NCI-H774 (cell line): ENCODE measurements at places on chromosomes 16 and 17.

- no peak for DNase-seq
These were observed 62.0 kb upstream of the CRHR1 start for GRCh38 chr17:45722161-45722560.

GRCh38 chr17:61372436-61372835 is 27.2 kb upstream of the TBX2 start:
- DNase-seq: no peak

DNA sequence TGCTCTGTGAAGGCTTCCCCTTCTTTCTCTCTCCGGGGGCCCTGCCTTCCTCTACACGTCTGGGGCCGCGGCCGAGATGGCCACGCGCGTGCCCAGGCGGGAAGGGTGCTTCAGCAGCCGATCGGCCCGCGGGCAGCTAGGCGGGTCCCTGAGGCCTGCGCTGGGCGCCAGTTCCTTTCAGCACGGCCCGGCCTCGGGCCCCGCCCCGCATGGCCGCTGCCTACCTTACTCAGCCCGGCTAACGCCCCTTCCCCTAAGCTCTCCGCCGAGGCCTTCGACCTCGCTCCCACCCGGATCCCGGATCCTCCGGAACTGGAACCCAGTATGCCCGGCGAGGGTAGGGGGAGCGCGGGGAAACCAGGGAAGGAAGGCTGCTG is 335 bp downstream of the TMEM11 start:
- no peak for DNase-seq

DNA sequence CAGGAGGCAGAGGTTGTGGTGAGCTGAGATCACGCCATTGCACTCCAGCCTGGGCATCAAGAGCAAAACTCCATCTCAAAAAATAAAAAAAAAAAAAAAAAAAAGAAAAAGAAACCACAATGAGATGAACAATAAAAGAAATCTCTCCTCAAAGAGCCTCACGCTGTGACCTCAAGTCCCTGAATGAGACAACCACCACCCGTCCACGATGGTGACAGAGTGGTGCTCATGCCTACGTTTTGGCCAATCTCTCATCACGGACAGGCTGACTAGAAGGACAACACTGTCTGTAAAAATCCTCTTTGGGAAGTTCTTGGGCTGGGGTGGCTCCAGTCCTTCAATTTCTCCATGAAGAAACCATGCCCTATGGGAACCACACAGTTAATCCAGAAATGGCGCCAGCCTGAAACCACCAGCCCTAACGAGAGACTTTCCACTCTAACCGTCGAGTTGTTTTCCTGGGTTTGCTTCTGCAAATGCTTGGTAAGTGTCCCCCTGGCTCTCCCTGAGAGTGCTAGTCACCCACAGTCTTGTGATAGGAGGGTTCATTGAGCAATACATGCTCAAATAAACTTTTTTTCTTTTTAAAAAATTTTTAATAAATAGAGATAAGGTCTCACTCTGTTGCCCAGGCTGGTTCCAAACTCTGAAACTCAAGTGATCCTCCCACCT is 15.0 kb upstream of the PRSS27 start:
- DNase-seq: no peak

- no peak for DNase-seq
These were observed 183.9 kb upstream of the CDH5 start for GRCh38 chr16:66182592-66182991.

- DNase-seq: no peak
These were observed 23.7 kb downstream of the CCL4 start for GRCh38 chr17:36127199-36127893.

GRCh38 chr16:593406-593805 is 3.5 kb downstream of the RAB40C start:
- DNase-seq: peak; percentile 42

DNA sequence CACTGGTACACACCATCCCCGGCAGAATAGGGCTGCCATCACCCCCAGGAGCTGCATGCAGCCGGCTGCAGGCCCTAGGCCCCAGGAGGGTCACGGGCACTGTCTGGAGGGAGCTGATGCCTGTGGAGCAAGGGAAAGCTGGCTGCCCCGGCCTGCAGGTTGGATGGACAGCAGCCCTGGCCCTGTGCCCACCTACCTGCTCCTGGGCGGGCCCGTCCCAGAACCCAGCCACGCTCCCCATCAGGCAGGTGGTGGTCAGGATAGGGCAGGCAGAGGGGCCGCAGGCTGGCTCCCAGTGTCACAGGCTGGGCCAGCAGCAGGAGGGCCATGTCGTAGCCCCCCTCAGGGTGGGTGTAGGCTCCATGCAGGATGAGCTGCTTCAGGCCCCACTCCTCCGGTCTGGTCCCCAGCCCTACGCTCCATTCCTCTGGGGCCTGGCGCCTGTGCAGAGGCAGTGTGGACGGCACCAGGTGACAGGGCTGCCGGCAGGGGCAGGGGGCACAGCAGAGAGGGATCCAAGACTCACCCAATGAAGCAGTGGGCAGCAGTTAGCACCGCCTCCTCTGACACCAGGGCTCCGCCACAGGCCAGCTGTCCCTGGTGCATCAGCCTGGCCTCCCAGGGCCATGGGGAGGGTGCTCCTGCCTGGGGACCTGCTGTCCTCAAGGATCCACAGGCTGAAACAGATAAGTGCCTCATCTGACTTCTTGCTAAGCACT is 4.0 kb downstream of the PRSS53 start:
- no peak for DNase-seq

DNA sequence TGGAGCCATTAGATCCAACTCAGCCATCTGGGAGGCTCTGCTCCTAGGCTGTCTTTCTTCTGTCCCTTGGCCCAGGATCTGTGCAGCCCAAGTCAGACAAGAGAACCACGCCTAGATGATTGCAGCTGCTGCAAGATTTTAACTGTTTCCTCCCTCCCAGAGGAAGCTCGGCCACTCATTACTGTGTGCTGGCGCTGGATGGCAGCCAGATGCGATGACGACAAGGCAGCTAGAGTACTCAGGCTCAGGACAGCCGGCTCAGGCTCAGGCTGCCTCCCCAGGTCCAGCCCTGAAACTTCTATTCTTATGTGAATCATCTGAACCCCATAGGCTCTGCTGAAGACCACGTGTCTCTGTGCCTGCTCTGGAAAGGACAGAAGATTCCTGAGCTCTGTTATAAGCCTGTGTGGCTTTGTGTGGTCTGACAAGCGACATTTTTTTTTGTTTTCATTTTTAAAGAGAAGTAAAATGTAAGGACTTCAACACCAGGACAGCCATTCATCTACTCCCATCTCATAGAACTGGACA is 32.1 kb upstream of the FBXW10B start:
- peak; percentile 41 for DNase-seq

DNA sequence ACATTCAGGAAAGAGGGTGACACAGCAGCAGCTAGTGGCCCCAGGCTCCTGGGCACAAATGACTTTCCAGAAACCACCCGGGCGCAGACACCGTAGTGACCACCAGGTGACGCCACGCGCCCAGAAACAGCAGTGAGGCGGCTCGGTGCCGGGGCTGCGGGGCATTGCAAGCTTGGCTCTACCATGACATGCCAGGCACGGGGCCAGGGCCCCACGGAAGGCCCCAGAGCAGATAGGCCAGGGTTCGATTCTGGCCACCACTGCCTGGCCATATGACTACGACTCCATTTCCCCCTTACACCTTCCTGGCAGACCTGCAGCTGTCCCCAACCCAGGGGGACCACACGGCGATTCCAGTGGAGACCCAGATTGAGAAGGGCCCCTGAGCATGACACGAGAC is 6.7 kb downstream of the RHBDF1 start:
- peak; percentile 30 for DNase-seq

DNA sequence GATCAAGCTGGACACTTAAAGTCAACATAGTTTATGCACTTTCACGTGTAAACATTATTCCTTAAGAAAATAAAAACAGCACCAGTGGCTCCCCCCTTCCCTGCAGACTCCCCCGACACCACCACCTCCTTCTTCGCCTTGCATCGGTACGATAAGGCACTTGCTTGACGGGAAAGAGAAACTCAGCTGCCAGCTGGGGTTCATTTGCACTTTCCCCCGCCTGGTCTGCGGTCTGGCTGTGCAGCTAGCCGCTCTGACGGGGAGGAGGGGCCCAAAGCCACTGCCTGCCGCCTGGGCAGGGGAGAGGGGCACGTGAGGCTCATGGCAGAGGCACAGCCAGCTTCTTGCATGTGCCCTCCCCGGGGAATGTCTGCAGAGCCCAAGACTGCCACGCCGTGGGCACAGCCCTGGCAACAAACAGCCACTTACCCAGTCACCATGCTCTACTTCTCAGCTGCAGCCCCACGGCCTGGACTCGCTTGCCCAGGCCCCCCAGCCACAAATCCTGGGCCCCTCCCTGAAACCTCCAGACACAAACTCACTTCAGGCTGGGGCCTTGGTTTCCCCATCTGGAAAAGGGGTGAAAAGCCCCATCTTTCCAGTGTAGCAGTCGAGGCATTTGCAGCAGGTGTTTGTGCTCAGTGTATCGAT is 16.5 kb upstream of the PRM1 start:
- peak; percentile 45 for DNase-seq

DNA sequence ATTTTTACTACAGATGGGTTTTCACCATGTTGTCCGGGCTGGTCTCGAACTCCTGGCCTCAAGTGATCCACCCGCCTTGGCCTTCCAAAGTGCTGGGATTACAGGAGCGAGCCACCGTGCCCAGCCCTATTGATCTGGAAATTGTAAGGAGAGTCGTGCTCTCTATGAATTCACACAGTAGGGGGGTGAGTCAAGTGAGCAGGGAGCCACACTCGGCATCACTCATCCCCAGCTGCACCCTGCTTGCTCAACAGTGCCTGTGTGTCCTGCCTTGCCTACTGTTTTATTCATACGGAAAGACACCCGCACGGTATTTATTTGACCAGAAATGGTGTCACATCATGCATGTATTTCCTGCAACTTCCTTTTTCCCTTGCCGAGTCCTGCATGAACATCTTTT is 157.2 kb upstream of the FOXF1 start:
- no peak for DNase-seq

- DNase-seq: no peak
These were observed 18.3 kb downstream of the PIK3R5 start for GRCh38 chr17:8947201-8947600.

DNA sequence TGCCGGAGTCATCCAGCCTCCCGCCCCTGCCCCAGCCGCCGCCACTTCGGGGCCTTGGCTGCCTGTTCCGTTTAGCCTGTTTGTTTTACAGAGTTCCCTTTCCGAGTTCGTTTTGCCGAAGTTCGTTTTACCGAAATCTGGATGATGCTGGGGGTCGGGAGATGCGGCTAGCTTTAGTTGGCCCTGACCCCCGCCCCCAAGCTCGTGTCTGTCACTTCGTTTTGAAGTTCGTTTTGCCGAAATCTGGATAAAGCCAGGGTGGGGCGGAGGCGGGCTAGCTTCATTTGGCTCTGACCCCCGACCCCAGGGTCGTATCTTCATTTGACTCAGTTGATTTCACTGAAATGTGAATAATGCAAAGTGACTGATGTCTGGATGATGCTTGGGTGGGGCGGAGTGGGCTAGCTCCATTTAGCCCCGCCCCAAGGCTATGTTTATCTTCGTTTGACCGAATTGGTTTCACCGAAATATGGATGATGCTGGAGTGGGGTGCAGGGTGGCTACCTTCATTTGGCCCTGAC is 591 bp downstream of the PSMD7 start:
- DNase-seq: no peak

GRCh38 chr17:76641501-76641900 is 2.1 kb downstream of the ST6GALNAC1 start:
- DNase-seq: peak; percentile 5

DNA sequence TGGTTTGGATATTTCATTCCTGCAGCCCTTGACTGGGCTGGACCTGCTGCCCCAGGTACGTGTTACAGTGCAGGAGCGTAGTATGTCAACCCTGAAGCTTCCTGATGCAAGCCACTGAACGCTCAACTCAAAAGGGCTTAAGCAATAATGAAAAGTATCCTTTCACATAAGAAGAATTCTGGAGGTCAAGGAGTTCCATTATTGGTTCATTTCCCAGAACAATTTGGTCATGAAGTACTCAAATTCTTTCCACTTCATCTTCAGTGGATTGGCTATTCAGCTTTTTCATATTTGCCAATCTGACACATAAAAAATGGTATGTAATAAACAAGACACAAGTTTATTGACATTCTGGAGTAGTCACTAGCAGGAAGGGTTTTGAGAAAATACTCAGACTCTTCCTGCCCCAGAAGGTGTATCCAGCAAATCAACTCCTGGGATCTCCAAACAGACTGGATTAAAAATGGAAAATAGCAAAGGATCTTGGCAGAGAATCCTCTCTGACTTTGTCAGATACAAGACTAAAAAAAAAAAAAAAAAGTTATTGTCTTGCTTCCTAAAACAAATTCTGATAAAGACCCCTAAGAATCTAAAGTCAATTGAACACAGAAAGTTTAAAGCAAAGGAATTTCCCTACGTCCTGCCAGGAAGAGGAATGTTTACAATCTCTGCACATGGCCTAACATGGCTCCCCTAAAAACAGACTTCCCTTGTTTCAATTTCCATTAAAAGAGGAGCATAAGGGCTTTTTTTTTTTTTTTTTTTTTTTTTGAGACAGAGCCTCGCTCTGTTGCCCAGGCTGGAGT is 37.5 kb upstream of the WSB1 start:
- no peak for DNase-seq

DNA sequence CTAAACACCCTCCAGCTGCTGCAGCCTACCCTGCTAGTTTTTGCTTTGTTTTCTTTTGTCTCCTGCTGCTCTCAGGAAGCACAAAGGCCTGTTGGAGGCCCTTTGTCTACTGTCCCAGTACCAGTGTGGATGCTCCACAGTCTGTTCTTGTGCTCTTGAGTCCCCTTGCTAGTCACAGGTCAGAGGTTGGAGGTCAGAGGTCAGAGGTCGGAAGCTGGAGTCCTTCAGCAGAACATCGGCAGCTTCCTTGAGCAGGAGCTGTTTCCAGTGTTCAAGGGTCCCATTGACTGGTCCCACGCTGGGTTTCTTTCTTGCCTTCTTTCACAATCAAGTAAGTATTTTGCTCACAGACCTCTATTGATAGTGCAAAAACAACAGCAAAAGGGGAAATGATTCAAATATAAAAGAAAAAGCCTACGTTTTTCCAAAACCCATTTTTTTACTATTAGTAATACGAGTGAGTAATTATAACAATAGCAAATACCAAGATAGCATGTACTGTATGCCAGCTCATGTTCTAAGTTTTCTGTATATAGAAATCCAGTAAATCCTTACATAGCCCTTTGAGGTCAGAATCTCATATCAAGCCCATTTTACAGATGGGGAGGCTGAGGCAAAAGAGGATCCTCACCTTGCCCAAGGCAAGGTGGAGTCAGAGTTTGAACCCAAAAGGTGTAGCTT is 10.9 kb upstream of the IL34 start:
- DNase-seq: no peak

- no peak for DNase-seq
These were observed 284.3 kb upstream of the CDH11 start for GRCh38 chr16:65406116-65406515.

GRCh38 chr16:5007256-5007655 is 26.5 kb downstream of the NAGPA start:
- no peak for DNase-seq

- peak; percentile 44 for DNase-seq
These were observed 161.0 kb downstream of the FTO start for GRCh38 chr16:53864819-53865493.

DNA sequence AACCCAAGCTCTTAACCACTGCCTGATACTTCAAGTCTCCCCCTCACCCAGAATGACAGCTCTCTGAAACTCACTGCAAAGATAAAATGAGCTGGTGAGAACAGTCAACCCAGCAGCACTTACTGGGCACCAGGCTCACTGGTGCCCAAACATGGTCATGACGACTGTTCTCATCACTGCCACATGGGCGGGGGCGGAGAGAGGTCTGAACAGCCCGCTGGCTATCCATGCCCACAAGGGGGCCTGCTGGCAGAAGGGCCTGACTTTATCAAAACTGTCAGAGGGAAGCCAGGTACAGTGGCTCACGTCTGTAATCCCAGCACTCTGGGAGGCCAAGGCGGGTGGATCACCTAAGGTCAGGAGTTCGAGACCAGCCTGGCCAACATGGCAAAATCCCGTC is 4.0 kb downstream of the MYBBP1A start:
- no peak for DNase-seq

- no peak for DNase-seq
These were observed 20.0 kb upstream of the KIF19 start for GRCh38 chr17:74305865-74306654.
